ENCODE measurements at places on chromosomes 12 and 14. TPM values are rescaled to one million over a fixed set of nuclear protein-coding genes. Genes with fewer than 3 reads are reported as not detected.

The NINJ2 gene
- polyA plus RNA-seq: 0.82 TPM

The ALDH1L2 gene
- polyA plus RNA-seq: 3.7 TPM

The INHBC gene
- polyA plus RNA-seq: 0.07 TPM

DNA sequence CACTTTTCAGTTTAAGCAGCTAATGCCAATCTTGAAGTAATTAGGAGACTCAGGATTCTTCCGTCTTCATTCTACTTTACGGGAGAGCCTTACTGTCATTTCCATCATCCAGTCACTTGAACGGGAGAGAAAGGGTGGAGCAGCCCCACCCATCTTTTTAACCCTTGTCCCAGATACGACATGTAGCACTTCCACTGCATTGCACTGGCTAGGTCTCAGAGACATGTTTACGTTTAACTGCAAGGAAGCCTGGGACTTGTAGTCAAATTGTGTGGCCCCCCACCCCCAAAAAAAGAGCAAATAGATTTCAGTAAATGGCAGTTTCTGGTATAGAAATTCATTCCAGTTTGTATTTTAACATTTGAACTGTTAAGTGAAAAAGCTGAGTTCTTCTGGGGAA lies 46.1 kb upstream of the SYT1 start:
- H3K27ac ChIP-seq: no peak overlapping the region
- no peaks in the 10 kb centered on the region for H3K4me1 ChIP-seq
- H3K27me3 ChIP-seq: no peaks in the 10 kb centered on the region
- no peak for DNase-seq
- H3K36me3 ChIP-seq: no peaks in the 10 kb centered on the region

- no peak overlapping the region for H3K4me3 ChIP-seq
- no peaks in the 10 kb centered on the region for H3K27me3 ChIP-seq
- H3K4me1 ChIP-seq: peaks cover 8% of the 10 kb centered on the region
- H3K27ac ChIP-seq: no peak overlapping the region
- H3K36me3 ChIP-seq: no peaks in the 10 kb centered on the region
Measured at GRCh38 chr14:91119556-91120311, 5.9 kb downstream of the DGLUCY start.

The MRPL51 gene
- 142 TPM for polyA plus RNA-seq

GRCh38 chr14:102898298-102898697 lies 24.2 kb upstream of the AMN start:
- no peaks in the 10 kb centered on the region for H3K27me3 ChIP-seq
- no peak overlapping the region for H3K4me3 ChIP-seq
- H3K36me3 ChIP-seq: no peaks in the 10 kb centered on the region
- DNase-seq: no peak

The GPN3 gene
- polyA plus RNA-seq: 20.9 TPM
